ENCODE measurements at places on chromosomes 11 and 22.

- no peaks in the 10 kb centered on the region for H3K36me3 ChIP-seq
- no peak overlapping the region for H3K4me3 ChIP-seq
- no peak overlapping the region for H3K27ac ChIP-seq
- no peaks in the 10 kb centered on the region for H3K4me1 ChIP-seq
Measured at GRCh38 chr22:35695202-35695601, 22.5 kb upstream of the APOL5 start.

DNA sequence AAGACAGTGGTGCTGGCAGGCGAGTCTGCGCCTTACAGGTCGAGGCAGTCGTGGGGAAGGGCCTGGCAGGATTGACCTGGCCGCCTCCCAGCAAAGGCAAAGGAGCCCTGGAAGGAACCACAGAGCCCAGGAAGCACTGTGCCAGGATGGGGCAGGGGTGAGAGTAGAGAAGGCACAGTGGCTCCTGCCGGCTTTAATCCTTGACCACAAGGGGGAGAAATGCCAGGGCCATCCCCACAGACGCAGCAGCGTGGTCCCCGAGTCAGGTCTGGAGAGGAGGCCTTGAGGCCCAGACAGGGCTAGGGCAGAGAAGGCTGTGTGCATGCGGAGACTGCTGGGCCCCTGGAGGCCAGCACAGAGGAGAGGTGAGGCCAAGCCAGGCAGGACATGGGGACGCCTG lies 9.9 kb upstream of the NDUFS8 start:
- H3K27me3 ChIP-seq = no peaks in the 10 kb centered on the region
- H3K27ac ChIP-seq = no peak overlapping the region
- no peaks in the 10 kb centered on the region for H3K4me1 ChIP-seq
- no peak for DNase-seq
- H3K4me3 ChIP-seq = no peak overlapping the region
- H3K36me3 ChIP-seq = no peaks in the 10 kb centered on the region

DNA sequence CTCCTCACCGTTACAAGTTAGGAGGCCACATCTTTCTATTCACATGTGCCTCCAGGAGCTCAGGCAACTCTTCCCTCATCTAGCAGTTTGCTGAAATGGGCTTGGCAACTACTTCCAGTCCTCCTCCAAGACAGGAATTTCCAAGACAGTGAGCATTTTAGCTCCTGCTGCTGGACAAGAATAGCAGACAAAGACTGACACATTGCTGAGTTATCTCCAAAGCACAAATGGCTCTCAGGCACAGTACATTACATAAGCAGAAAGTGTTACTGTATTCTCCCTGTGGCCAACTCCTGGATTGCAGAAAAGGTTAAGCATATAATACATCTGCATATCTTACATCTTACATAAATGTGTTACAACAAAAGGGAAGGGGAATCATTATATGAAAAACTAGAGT lies 83.2 kb upstream of the POU2AF2 start:
- H3K27ac ChIP-seq = no peak overlapping the region
- DNase-seq = no peak
- H3K4me1 ChIP-seq = peaks cover 2% of the 10 kb centered on the region
- H3K36me3 ChIP-seq = no peaks in the 10 kb centered on the region
- peaks cover 3% of the 10 kb centered on the region for H3K27me3 ChIP-seq

DNA sequence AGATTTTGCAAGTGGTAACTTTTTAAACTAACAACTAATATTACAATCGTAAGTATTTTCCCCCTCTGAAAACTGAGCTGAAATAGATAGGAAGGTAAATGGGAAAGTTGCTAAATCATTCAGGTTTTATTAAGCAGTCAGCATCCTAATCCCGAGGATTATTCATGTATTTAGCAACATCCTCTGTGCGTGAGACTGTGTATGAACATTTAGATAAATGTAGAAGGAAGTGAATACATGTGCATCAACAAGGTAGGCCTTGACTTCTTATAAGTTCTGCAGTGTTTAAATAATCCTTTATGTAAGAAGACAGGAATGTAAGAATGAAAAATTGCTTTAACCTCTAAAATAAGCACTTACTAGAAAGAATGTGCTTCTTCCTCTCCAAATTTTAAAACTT lies 745.9 kb upstream of the TENM4 start:
- no peak for DNase-seq
- H3K27me3 ChIP-seq = no peaks in the 10 kb centered on the region
- H3K4me3 ChIP-seq = no peak overlapping the region
- H3K36me3 ChIP-seq = no peaks in the 10 kb centered on the region

- H3K27me3 ChIP-seq = peaks cover 2% of the 10 kb centered on the region
- H3K36me3 ChIP-seq = no peaks in the 10 kb centered on the region
- H3K4me1 ChIP-seq = no peaks in the 10 kb centered on the region
- no peak for DNase-seq
- H3K27ac ChIP-seq = no peak overlapping the region
Measured at GRCh38 chr11:73342633-73343032, 33.6 kb upstream of the RELT start.

DNA sequence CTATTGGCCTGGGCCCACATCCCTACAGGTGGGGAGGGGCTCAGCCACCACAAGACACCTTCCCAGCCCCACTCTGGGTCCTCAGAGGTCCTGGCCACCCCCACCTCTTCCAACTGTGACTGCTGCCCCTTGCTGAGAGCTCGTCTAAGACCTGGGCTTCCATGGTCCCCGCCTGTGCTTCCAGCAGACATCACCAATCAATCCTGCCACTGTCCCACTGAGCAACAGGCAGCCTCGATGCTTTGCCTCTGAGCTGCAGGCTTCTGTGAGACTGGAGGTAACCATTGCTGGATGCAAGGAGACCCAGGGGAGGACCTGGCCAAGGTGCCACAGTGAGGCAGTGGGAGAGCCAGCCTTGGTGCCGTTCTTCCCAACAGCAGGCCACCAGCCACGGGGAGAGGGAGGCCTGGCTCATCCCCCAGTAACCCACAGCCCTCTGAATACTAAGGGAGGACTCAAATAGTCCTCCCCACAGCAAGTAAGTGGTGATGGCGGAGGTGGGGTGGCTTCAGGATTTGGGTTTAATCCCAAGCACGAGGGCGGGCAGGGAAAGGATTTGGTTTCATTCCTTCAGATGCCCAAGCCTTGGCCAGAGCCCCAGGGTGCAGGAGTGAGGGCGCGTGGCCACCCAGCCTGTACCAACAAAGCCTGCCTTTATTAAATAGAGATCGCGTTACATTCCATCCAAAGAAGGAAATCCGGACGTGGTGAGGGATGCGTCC lies 5.5 kb upstream of the FADS3 start:
- H3K4me1 ChIP-seq = peaks cover 35% of the 10 kb centered on the region
- peak overlapping the region; percentile 65 for H3K27ac ChIP-seq
- no peaks in the 10 kb centered on the region for H3K36me3 ChIP-seq
- DNase-seq = no peak

- peaks cover 75% of the 10 kb centered on the region for H3K36me3 ChIP-seq
- no peak overlapping the region for H3K27ac ChIP-seq
- no peak overlapping the region for H3K4me3 ChIP-seq
- no peak for DNase-seq
Measured at GRCh38 chr22:50220603-50221409, 20.0 kb downstream of the SELENOO start.

DNA sequence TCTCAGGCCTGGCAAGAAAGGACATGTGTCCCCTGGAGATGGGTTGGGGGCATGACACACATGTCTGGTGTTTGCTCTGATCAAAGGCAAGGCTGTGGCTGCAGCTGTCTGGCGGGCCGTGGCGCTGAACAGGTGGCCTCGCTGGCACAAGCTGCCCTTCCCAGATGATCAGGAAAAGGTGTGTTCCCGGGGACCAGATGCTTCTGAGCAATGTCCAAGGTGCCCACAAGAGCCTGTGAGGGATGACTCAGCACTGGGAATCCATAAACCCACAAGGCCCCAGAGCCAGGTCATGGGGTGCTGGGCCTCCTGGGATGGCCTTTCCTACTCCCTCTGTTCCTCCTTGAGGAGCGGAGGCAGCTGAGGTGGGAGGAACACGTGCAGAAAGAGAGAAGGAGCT lies 9.7 kb upstream of the LRP5 start:
- peaks cover 18% of the 10 kb centered on the region for H3K4me1 ChIP-seq
- no peak for DNase-seq
- H3K36me3 ChIP-seq = no peaks in the 10 kb centered on the region
- H3K27me3 ChIP-seq = no peaks in the 10 kb centered on the region

DNA sequence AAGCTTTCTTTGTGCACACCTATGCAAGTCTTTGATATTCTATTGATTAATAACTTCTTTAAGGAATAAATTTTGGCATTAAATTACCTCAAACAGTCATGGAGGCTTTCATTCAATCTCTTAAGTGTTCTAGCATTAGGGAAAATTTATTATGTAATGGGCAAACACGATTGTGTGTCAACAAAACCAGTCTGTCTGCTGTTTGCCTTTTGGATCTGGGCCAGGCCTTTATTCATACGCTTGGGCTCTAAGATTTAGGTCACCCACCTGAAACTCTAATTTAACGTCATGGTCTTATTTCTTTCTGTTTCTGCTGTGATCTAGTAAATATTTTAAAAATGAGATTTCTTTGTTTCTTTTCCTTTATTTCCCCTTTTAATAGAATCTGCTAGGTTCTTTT lies 1270.6 kb downstream of the LRRC4C start:
- no peak for DNase-seq
- no peak overlapping the region for H3K4me3 ChIP-seq

DNA sequence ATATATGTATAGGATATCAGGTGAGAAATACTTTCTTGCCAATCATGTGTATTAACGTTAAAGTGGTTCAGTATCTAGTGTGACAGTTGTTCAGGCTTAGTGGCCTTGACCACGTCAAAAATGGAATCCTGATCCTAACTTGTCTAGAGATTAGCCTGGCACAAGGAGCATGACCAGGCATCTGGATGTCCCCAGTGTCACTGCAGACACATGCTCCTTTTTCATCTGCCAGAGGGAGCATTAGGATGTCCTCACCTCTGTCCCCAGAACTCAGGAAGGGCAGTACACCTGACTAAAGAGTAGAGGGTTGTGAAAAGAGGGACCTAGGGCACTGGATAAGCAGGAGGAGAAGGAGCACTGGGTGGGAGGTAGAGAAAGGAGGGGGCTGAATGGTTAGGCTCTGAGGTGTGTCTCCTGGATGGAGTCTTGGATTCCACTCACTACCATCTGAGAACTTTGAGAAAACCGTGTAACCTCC lies 40.9 kb upstream of the GGTLC2 start:
- no peak overlapping the region for H3K27ac ChIP-seq
- H3K36me3 ChIP-seq = no peaks in the 10 kb centered on the region
- peak overlapping the region; percentile 46 for H3K4me3 ChIP-seq
- H3K27me3 ChIP-seq = no peaks in the 10 kb centered on the region
- no peak for DNase-seq
- peaks cover 48% of the 10 kb centered on the region for H3K4me1 ChIP-seq

DNA sequence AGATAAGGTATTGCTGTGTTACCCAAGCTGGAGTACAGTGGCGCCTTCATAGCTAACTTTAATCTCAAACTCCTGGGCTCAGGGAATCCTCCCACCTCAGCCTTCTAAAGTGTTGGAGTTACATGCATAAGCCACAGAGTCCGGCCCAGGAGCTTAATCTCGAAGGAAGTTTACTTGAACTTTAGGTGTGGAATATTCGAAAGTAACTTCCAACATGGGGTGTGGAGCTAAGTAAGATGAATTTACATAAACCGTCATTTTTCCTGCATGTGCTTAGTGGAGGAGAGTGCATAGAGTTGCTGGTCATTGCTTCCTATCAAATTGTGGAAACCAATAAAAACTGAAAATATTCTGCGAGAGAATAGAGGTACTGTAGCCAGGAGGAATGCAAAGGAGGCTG lies 1.5 kb downstream of the ATG13 start:
- H3K27ac ChIP-seq = no peak overlapping the region
- peak overlapping the region; percentile 53 for H3K4me3 ChIP-seq
- no peaks in the 10 kb centered on the region for H3K27me3 ChIP-seq

All from activated B cell treated with CpG ODN at 0.5 μM for 24 hours (primary cell).